ENCODE measurements at places on chromosomes 13 and 19.

DNA sequence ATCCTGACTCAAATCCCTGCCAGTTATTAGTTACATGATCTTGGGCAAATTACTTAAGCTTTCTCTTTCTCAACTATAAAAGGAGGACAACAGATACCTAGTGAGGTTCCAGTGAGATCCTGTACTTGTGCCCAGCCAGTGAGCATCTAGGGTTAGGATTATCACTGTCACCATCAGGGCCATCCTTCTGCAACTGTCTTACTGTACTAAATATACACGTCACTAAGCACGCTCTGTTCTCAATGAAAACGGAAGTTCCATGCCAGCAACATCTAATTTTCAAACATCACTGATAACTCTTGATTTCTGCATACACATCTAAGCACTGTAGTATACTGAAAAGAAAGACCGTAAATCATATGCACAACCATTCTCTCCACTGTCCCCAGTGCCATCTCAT, 70.0 kb downstream of the FOXO1 start:
- DNase-seq: no peak

GRCh38 chr13:110242615-110243014, 64.3 kb downstream of the COL4A1 start:
- DNase-seq: no peak

DNA sequence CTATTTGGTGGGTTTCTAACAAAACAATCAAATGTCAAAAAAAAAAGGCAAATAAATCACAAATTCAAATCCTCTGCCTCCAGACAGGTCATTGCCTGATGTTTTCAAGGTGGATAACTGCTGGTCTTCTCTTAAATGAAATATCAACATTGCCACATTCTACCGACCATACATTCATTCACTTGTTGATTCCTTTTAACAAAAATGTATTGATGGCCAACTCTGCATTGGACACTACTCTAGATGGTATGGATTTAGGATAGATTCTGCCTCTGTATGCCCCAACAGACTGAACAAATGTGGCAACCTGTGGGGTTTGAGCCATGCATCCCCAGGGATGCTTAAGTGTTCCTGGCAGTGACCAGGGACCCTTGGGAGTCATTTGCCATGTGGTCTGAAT, 87.6 kb upstream of the STK24 start:
- no peak for DNase-seq

DNA sequence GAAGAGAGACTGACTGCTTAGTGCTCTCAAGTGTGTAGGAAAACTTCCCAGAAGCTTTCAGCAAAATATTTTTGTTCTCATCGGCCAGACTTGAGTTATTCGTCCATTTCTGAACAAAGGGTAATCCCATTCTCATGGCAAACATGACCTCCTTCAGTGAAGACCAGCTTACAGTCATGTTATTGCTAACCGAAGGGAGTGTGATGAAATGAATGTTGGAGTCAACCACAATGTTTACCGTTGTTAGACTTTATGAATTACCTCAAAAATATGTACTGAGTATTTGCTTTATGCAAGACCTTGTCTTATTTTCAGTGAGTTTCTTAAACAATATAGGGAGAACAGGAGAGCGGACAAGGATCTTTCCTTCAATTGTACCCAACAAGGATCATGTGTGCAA, 228.6 kb downstream of the LMO7 start:
- DNase-seq: no peak

- no peak for DNase-seq
These were observed 1.6 kb upstream of the AZU1 start for GRCh38 chr19:825897-826644.

GRCh38 chr13:71491010-71491409, 376.0 kb downstream of the DACH1 start:
- DNase-seq: no peak

GRCh38 chr19:3844596-3844995, 24.2 kb downstream of the ZFR2 start:
- DNase-seq: no peak

DNA sequence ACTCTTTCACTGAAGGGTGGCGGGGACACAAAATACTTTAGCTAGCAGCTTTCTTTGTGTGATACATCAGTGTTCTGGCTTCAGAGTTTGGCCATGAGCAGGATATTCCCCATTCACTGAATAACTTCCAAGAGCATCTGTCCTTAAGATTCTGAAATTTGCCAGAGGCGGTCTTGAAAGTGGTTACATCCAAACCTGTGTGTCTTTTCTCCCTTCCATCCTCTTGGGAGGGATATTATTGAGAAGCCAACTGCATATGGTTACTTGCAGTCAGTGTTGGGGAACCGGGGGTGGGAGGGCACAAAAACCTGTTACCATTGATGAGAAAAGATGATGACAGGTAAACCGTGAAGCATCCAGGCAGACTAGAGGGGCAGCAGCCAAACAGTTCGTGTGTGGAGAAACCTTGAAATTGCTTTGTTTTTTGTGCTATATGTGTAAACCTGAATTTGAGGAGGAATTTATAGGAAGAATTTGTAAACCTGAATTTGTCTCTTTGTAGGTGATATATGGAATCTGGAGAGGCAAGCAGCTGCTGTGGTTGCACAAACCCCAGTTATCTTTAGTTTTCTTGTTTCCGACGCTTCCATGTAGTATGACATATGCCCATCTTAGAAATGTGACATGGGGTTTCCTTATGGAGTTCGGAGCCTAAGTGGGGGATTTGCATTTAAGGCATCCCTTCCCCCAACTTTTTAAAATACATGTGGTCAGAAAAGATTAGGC, 104.8 kb downstream of the WDFY2 start:
- no peak for DNase-seq

DNA sequence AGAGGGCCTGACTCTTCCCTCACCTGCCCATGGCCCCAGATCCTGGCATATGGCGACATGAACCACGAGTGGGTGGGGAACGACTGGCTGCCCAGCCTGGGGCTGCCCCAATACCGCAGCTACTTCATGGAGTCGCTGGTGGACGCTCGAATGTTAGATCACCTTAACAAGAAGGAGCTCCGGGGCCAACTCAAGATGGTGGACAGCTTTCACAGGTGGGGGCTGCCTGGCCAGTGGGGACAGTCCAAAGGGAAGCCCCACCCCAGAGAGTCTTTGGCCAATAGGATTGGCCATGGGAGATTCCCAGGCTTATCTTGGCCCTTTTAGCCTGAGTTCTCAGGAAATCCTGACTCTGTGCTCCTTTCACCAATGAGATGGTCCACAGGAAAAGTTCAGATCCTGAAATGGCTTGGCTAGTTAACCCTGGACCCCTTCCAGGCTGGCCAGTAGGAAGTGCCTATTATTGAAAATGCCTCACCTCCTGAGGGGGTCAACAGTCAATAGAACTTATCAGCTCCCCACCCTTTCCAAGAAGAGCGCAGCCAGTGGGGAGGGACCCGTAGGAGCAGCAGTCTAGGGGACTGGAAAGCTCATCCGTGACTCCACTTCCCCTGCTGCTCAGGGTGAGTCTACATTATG, 7.0 kb downstream of the HRC start:
- no peak for DNase-seq

DNA sequence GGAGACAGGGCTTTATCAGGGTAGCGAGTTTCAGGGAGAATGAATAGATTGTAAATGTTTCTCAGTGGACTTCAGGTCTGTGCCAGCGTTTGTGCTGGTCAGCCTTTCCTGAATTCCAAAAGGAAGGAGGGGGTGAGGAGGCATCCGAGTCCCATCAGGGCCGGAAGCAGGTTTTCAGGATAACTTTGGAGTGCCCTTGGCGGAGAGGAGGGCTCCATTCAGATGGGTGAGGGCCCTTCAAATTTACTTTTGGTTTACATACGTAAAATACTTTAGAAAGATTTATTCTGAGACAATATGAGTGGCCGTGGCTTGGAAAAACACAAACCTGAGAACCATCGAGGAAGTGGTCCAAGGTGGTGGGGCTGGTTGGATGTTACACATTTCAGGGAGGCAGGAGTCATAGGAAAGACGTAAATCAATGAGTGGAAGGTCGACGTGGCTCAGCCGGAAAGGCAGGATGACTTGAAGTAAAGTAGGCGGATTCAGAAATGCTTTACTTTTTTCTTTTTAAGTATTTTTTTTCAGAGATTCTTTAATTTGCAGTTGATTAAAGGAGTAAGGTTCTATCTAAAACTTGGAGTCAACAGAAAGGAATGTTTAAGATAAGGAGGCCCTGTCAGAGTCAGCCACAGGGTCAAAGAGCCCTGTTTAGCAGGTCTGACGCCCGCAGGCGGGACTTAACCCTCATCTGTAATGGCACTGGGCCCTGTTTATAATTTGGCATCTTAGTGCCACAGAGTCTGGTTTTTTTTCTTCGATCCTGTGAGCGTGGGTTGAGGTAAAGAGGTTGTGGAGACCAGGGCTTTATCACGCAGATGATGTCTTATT, 32.8 kb downstream of the ATP11A start:
- DNase-seq: no peak

- no peak for DNase-seq
These were observed 6.9 kb downstream of the COMP start for GRCh38 chr19:18783958-18784785.

DNA sequence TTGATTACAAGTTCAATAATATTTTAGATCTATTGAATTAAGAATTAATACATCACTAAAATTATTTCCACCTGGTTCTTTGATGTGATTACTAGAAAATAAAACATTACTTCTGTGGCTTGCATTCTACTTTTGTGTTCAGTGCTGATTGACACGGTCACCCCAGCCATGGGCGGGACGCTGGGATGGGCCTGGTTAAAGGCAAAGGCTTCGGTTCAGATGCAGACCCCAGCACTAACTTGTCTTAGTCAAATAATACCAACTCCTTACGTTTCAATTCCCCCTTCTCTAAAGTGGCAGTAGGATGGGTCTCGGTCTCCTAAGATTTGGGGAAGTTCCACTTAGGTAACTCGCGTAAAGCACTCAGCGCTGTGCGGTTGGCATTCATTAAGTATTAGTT, 144.9 kb downstream of the URI1 start:
- DNase-seq: no peak

GRCh38 chr13:102131246-102131645, 270.6 kb downstream of the FGF14 start:
- DNase-seq: no peak

- no peak for DNase-seq
These were observed 18.1 kb upstream of the ZFP82 start for GRCh38 chr19:36436531-36436930.

DNA sequence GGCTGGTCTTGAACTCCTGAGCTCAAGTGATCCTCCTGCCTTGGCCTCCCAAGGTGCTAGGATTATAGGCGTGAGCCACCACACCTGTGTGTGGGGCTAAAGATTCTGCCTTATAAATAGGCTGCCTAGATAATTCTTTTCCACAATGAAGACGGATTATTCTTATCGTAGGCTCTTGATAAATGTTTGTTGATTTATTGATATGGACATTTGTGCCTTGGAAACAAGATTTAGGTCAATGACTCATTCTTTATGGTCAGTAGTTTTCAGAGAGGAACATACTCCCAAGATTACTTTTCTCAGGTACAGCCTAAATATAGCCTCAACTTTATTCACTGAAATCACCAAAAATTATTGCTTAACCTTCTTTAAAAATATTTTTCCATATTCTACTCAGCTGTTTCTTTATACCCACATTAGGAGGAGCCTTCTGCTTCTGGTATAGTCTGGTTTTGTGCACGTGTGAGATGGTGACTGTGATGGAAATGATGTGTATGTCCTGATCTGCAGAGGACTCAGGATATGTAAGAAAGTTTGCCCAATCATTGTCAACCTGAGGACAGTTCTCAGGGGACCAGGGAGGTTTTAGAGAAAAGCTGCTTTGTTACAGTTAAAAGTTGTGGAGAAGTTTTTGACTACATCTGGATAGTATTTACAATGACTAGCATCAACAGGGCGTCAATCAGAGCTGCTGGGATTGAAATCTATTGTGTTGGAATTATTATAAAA, 208.9 kb downstream of the DNAJC15 start:
- no peak for DNase-seq

All from stimulated activated CD8-positive, alpha-beta memory T cell treated with anti-CD3 and anti-CD28 coated beads, Interleukin-4, amount 100 ng/mL, for 4 hours (primary cell).